ENCODE measurements at places on chromosomes 1 and 21.
A peak's percentile ranks its signal among the peaks of the same experiment; 100 is the strongest.

DNA sequence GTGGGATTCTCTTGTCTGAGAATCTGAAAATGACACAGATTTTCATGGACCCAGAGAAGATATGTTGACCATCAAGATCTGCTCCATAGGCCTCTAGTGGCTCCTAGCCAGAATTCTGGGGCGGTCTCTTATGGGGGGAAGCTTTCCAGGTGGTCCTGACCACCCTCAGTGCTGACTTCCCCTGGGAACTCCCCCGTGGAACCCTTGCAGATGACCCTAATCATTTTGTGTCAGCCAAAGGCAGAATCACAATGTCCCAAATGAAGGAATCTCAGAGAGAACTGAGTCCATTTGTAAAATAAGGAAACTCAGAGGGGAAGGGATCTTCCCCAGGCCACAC lies 3.6 kb downstream of the HEYL start:
- DNase-seq: no peak

DNA sequence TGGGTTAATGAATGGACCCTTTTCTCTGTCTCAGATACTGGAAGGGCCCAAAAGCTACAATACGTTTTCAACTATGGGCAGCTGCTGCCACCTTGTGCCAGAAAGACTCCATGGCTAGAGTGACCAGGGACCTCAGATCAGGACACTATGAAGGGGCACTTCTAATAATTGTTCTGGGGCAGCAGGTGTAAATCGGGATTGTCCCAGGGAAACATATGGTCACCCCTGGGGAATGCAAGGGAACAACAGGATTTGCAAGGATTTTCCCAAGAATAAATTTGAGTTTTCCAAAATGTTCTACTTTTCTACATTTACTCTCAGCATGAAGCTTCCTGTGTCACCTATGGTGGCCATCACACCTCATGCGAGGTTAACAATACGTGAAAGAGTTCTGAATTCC lies 12.0 kb upstream of the FCAMR start:
- peak; percentile 14 for DNase-seq

- no peak for DNase-seq
Observed at GRCh38 chr1:185244015-185244747, 72.9 kb downstream of the IVNS1ABP start.

GRCh38 chr1:174344162-174344561 lies 103.6 kb upstream of the GPR52 start:
- no peak for DNase-seq

Data from stimulated activated CD4-positive, alpha-beta T cell treated with anti-CD3 and anti-CD28 coated beads, TNF-alpha, amount 100 ng/mL, for 4 hours (primary cell).